ENCODE measurements at places on chromosomes 5 and 9. TPM values are rescaled to one million over a fixed set of nuclear protein-coding genes. Genes with fewer than 3 reads are reported as not detected.

DNA sequence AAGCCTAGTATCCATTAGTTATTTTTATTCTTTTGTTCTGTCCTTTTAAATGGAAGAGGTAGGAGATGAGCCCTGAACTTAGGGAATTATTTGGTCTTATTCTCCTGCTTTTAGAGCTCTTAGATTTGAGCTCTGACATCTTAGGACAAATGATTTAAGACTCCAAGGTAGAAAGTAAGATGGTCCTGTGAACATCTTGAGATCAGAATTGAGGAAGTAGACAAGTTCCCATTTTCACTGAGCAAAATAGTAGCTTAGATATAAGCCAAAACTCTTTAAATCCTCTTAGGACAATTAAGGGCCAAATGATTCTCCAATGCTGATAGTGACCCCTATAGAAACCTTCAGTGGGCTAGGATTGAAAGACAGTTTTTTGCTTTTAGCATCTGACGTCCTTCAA, 53.0 kb upstream of the RUSC2 start:
- no peak for DNase-seq

DNA sequence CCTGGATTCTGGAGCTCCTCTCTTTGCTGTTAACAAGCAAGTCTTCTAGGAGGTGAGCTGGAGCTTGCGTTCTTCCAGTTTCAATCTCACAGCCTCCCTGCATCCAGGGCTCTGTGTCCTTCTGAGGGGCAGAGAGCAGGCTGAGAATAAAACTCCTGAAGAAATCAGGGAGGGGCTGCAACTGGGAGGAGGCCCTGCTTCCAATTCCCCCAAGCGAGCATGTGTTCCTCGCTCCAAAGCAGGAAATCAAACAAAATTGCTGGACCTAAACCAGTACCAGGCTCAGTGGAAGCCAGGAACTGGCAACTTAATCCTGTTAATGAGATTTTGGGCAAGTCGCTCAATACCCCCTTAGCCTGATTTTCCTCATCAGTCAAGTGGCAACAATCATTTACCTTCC, 181.8 kb downstream of the ASTN2 start:
- no peak for DNase-seq

DNA sequence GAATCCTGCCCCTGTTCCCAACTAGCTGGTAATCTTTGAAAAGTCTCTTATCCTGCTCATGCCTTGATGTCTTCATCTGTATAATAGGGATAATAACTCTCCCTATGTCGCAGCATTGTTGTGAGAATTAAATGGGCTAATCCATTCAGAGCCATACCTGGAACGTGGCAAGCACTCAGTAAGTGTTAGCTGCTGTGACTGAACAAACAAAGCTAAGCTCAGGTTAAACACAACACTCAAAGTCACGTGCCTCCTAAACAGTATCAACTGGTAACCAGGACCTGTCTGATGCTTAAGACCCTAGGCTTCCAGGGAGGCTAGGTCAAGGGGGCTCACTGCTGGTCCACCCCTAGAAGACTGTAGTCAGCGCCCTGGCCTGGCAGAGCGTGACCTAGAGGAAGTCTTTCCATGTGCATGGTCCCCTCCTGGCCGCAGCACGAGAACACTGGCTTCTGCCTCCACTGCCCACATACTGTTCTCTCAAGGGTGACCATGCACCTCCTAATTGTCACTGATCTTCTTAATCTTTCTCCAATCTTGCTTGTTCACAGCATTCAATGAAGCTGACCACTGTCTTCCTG, 211.1 kb downstream of the TTLL11 start:
- peak; percentile 51 for DNase-seq

- no peak for DNase-seq
Measured at GRCh38 chr5:38329132-38329715, 70.9 kb downstream of the EGFLAM start.

GRCh38 chr5:67263656-67264408, 67.2 kb upstream of the CD180 start:
- no peak for DNase-seq

GFI1B gene
- not detected for total RNA-seq

LCN12 gene
- total RNA-seq = 8.6 TPM

- DNase-seq = no peak
Measured at GRCh38 chr5:180817893-180818674, 15.5 kb upstream of the MGAT1 start.

DNA sequence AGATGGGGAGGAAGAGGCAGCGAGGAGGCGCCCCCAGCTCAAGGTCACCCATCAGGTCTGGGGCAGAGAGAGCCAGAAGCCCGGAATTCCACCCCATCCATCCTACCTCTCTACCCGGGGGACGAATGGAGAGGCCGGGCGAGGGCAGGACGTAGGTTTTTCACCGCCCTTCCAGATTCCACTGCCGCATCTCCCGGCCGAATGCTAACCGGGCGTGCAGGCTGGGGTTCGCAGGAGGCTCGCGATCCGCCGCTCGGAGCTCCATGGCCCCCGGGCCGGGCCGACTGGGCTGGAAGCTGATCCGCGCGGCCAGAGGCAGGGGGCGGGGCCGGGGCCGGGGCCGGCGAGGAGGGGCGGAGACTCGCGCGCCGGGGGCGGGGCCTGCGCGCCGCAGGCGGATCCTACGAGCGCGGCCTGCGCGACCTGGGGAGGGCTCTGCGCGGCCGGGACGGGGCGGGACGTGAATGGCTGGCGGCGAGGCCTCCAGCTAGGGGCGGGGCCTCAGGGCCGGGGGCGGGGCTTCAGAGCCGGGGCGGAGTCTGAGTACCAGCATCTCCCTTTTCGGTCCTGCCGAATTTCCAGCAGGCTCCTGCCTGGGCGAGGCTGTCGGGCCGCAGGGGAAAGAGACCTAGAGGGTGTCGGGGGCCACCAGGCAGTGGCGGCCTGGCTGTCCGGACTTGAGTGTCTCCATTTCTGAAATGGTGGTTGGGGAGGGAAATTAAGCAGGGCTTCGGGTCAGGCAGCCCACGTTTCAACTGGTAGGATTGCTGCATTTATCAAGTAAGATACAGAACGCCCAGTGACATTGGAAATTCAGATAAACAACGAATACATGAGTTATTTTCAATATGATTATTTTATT, at the start of gene ST6GALNAC4:
ST6GALNAC4 (minus strand) TSS at position 322 of the 862 bp plus-strand sequence. CDS start 622 bp downstream, outside the sequence.
- peak; percentile 96 for DNase-seq

DNA sequence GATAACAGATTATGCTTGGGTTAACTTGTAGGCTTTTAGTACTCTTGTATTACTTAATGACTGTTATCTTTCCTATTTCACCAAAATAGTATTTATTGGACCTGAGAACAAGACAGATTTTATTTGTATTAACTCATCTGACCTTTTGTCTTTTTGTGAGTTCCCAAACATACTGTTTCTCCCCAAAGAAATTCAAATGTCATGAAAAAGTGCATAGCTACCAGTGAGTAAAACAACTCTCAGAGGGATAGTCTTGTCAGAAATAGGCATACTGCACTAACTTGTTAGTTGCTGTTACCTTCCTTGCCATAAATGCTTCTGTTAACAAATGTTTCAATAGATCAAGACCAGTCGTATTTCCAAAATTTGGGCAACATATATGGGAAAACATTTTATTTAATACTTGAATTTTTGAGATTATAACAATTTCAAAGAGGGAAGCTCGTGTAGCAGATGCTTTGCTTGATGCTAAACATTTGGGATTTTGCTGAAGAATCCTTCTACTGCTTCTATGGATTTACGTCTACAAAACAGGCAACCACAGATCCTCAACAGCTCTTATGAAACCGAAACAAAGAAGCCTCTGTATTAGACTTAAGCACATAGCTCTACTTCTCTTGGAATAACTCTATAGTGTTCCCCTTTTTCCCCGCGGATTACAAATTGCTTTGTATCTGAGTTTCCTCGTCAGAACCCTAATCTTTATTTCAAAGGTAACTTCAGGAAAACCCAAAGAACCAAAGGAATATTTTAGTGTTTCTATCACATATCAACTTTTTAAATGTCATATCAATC, 248.8 kb downstream of the MCTP1 start:
- DNase-seq = no peak

GRCh38 chr5:54651482-54652076, 134.0 kb downstream of the SNX18 start:
- peak; percentile 79 for DNase-seq

Measured in sciatic nerve (tissue), 2 donors.